ENCODE measurements at places on chromosomes 2 and 18.

- no peak for DNase-seq
These were observed 25.9 kb downstream of the COL6A3 start for GRCh38 chr2:237388036-237388435.

DNA sequence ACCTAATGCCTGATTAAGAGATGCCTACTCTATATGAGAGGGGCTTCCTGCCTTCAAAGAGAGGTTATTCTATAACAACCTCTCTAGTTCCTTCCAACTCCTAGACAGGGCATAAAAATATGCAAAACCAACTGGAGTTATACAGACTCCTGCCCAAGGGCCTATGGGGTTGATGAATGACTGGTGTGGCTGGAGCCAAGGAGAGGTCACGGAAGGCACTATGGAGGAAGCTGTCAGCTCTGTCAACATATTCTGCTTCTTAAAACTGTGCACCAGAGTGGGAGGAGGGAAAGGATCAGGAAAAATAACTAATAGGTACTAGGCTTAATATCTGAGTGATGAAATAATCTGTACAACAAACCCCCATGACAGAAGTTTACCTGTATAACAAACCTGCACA, 120.9 kb upstream of the CDC42EP3 start:
- DNase-seq = no peak

GRCh38 chr2:105308382-105309146, 21.0 kb downstream of the TGFBRAP1 start:
- no peak for DNase-seq

GRCh38 chr18:46163941-46164499, 59.8 kb downstream of the HAUS1 start:
- no peak for DNase-seq

DNA sequence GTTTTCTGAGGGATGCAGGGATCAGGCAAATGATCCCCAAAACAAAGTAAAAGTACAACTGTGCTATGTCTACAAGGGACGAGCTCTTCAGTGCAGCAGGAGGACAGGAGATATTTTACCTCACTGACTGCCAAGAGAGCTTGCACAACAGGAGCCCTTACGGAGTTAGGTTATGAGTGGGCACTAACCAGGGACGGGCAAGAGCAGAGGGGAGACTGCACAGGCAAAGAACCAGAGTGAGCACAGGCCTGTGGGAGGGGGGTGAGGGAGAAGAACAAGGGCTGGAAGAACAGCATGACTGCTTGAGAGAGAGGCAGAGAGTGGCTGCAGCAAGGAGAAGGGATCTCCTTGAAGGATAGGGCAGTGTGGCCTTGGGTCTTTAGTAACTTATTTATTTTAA, 101.1 kb upstream of the PID1 start:
- DNase-seq = no peak

DNA sequence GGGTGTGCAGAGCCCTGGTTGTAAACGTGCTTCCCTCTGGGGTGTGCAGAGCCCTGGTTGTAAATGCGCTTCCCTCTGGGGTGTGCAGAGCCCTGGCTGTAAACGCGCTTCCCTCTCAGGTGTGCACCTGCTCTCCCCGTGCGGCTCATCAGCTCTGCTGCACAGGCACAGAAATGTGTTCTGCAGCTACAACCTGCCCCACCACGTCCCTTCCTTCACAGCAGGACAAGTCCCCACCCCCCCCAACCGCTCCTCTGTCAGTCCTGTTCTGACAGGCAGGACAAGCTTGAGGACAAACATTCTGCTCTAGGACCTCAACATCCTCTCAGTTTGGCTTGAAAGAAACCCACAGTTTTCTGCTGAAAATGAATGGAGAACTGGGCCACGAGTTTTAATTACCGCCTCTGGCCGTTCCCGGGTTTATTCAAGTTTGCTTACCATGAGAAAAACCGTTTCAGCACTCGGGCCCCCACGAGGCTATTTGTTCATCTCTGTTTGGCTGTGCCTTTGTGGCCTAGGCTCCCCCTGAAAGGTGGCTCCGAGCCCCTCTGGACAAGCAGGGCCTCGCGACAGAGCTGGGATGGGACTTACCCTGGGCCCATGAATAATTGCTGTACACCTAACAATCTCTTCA, 81.0 kb upstream of the ASB18 start:
- DNase-seq = no peak

GRCh38 chr2:16023506-16024360, 83.4 kb downstream of the MYCN start:
- DNase-seq = peak; percentile 69

DNA sequence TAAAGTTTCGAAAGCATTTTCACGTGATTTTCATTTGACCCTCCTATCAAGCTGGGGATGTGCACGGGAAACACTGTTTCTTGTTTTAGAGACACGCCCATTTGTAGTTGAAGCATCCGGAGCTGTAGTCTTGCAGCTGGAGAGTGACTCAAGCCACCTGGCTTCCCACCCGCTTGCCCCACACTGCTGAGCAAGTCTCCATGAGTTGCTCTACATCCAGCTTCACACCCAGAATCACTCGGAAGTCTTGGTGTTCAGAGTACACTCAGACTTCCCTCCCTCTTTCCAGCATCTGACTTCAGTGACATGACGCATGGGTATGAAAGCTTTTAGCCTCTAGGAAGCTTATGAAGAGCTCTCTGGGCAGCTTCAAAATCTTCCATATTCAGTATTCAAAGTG, 262.4 kb downstream of the NBAS start:
- DNase-seq = no peak

DNA sequence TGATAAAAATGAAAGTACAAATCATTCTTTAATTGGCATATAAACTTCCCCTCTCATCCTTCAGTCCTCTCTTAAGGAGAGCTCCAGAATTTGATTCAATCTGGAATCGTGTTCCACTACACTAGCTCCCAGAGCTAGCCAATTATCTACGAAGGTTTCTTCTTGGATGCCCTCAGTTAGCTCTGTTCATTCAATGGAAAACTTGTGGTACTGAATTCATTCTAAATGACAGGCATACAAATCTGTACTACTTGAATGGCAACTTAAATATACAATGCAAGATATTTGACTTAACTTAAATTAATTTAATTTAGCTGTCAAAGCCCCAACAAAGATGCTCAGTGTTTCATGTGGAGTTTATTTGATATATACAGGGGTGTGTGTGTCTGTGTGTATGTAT, 1474.2 kb upstream of the CELF4 start:
- no peak for DNase-seq

DNA sequence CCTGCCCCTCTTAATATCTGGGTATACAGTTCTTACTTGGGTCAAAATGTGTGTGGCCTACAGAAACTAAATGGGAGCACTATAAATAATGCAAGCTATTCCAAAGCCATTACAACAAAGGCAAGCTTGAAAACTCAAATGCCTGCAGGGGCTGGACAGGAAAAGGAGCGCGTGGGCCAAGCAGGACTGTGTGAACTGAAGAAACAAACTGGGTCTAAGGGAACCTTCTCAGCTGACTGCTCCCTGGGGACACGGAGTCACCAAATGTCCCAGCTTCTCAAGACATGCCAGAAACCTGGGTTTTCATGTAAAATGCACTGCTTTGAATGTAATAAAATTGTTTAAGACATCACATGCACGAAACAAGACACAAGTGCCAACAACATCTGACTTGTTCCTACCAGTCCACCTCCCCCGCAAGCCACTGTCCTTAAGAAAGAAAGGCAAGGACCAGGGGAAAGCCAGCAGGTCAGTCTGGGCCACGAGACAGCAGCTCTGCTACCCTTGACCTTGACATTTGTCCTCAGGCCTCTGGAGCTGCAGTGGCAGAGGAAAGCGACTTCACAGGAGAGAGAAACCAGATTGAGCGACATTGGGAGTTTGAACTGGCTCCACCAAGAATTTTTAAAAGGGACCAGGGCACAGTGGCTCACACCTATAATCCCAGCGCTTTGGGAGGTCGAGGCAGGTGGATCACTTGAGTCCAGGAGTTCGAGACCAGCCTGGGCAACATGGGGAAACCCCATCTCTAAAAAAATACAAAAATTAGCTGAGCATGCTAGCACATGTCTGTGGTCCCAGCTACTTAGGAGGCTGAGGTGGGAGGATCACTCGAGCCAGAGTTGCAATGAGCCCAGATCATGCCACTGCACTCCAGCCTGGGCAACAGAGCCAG, 89.7 kb upstream of the SH3BP4 start:
- no peak for DNase-seq

GRCh38 chr2:43349904-43350303, 123.5 kb upstream of the ZFP36L2 start:
- DNase-seq = no peak

DNA sequence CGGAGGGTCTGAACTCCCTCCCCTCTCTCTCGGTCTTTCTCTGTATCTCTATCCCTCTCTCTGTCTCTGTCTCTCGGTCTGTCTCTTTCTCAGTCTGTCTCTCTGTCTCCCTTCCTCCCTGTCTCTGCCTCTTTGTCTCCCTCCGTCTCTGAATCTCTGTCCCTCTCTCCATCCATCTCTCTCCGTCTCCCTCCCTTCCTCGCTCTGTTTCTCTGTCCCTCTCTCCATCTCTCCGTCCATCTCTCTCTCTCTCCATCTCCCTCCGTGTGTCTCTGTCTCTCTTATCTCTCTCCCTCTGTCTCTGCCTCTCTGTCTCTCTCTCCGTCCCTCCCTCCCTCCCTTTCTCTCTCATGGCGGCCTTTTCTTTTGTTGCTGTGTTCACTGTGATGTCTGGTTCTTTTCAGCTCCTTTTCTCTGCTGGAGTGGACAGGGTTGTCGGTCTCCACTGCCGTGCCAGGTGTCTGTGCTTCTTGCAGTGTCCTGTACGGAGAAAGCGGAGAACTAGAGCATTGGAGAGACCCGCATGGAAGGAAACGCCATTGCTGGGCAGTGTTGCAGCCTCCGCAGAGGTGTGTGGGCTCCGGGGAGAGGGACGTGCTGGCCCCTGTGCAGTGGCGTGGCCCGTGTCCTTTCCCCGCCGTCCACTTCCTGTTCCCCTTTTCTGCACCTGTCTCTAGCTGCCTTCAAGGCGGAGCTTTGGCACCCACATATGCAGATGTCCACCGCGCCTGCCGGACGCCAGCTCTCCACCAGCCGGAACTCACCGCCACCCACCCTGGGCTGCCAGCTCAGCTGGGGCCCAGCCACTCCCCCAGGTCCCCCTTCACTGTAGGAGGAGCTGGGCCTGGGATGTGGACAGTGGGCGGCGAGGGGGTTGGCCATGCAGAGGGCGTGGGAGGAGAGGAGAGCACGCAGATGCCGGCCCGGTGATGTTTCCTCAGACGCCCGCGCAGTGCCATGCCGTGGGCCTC, 113.1 kb downstream of the NFATC1 start:
- DNase-seq = no peak

- DNase-seq = no peak
These were observed 24.9 kb downstream of the GORASP2 start for GRCh38 chr2:170953941-170954340.

DNA sequence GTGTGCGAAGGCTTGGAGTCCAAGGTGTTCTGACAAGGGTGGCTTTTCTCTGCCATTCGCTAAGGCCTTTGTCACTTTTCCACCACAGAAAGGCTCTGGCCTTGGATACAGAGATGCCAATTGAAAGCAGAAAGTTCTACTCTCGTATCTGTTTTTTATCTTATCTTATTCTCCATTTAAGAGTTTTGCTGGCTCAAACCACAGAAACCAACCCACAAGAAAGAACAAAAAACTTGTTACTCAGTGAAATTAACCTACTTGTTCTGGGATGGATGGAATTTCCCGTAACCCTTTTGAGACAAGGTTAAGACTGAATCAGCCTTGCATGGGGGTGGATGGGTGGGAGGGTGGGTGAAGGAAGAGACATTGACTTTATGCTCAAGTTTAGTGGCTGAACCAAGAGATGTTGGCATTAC, 221.7 kb downstream of the CDH20 start:
- no peak for DNase-seq

GRCh38 chr2:84855731-84856130, 25.2 kb downstream of the TRABD2A start:
- DNase-seq = no peak

DNA sequence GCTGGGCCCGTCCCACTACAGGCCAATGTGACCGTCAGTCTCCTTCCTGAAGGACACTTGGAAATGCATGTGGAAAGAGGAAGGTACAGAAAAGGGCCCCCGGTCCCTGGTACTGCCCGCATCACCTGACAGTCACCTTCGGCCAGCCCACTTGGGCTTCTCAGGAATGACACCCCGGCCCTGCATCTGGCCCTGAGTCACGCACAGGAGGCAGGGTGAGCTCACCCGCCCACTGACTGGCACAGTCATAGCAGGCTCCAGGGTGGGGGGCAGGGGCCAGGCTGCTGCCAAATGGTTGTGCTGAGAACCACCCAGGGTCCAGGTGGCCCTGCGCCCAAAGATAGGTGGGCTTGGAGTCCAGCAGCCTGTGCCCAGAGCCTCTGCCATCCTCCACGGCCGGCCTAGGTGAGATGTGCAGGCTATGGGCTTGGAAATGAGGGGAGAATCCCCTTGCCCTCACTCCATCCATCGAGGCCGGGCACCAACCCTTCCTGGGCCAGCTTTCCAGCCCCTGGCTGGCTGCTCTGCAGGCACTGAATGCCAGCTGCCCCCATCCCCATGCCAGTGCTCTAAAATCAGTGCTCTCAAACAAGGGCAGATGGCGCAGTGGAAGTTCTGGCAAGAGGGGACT, 14.1 kb downstream of the EMX1 start:
- no peak for DNase-seq

All from NCI-H1694 treated with DMSO at 0.1 percent for 48 hours (cell line).